Activated T-helper 1 cell treated with anti-CD3 and anti-CD28 coated beads, Interleukin-12 subunit alpha, Interleukin-12 subunit beta, Interleukin-2, Interleukin-4 antibody, amounts not matched to agents 30 ng/mL and 10 ng/mL and 1 ng/mL, durations not matched to agents 14 hours and 24 hours and 36 hours (primary cell): ENCODE measurements at places on chromosomes 4 and X. TPM values are rescaled to one million over a fixed set of nuclear protein-coding genes. Genes with fewer than 3 reads are reported as not detected.
A peak's percentile ranks its signal among the peaks of the same experiment; 100 is the strongest.

DNA sequence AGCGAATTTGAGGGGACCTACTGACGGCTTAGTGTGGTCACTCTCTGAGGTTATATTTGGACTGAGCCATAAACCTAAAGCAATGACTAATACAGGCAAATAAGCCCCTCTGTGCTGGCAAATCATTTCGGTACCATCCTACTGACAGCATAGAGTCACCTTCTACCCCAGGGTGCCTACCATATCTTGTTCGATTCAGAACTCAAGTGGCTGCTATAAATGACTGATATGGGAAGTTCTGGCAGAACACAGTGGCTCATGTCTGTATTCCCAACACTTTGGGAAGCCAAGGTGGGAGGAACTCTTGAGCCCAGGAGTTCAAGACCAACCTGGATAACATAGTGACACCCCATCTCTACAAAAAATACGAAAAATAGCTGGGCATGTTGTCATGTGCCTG is 226.1 kb upstream of the MBNL3 start:
- no peak for DNase-seq

- DNase-seq = no peak
These were observed 97.9 kb downstream of the ARHGEF9 start for GRCh38 chrX:63686878-63687714.

DNA sequence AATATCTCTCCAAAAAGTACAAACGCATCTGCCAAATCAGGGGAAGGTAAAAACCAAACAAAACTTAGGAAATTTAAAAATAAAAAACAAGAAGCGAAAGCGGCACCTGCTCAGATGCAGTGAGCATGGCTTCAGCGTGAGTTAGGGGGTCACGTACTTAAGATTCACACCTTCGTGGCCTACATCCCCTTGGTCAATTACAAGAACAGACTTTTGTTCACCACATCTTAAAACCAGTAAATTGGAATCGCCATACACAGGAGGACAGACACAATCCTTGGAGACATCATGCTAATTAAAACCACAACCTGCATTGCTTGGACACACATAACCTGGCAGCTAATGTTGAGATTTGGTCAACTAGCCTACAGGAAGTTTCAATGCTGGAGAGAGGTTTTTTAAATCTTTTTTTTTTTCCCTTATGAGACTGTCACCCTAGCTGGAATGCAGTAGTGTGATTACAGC is 12.5 kb upstream of the SEL1L3 start:
- no peak for DNase-seq

GRCh38 chrX:53456254-53456653 is 22.1 kb upstream of the HSD17B10 start:
- no peak for DNase-seq

DNA sequence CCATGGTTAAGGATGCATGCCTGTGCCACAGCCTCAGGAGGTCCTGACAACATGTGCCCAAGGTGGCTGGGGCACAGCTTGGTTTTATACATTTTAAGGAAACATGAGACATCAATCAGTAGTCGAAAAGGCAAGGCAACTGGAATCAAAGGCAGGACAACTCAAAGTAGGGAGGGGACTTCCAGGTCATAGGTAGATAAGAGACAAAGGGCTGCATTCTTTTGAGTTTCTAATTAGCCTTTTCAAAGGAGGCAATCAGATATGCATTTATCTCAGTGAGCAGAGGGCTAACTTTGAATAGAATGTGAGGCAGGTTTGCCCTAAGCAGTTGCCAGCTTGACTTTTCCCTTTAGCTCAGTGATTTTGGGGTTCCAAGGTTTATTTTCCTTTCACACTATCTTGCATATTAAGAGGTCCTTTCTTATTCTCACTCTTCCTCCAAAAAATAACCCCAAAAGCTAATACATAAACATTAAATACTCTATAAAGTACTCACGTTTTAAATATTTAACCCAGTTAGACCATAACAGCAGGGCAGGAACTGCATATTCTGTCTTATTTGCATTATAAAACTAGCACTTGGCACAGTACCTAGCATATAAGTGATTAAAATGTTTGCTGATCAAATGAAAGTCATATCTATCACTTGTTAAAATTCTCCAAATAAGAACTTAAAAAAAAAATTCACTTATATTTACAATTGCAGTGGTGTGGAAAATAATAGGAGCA is 36.3 kb upstream of the UGT8 start:
- DNase-seq = no peak

- no peak for DNase-seq
These were observed 1058.3 kb upstream of the SLIT2 start for GRCh38 chr4:19193274-19193981.

- peak; percentile 4 for DNase-seq
These were observed 27.3 kb downstream of the PRDX4 start for GRCh38 chrX:23694606-23695005.

DNA sequence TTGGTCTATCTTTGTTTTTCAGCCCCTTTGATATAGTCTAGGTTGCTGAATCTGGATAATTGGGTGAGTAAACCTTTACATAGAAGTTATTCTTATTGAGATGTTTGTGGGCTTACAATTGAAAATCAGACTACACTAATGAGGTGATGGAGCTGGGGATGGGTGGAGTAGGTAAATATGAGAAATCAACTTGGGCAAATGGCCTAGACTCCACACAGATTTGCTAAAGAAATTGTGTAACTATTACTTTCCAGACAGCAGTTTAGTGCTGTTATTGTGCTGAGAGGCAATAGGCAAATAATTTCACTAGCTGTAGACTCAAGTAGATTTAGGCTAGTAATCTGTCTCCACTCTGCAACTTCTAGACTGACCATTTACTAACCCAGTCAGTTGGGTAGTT is 8.2 kb downstream of the DIAPH2 start:
- no peak for DNase-seq

- DNase-seq = no peak
These were observed 43.2 kb downstream of the CDKL5 start for GRCh38 chrX:18468599-18468998.

- DNase-seq = no peak
These were observed 4.2 kb upstream of the TMSB4X start for GRCh38 chrX:12970691-12971202.

The CCKAR gene
- not detected in 2 replicates for total RNA-seq

The GAGE12F gene
- not detected in 2 replicates for total RNA-seq

The SUPT20HL2 gene
- total RNA-seq = not detected in 2 replicates

- no peak for DNase-seq
These were observed 34.5 kb downstream of the ACE2 start for GRCh38 chrX:15566244-15566643.

GRCh38 chr4:169167957-169168858 is 102.5 kb downstream of the SH3RF1 start:
- no peak for DNase-seq

GRCh38 chrX:1507511-1508463 is 29.2 kb downstream of the P2RY8 start:
- no peak for DNase-seq

The FAM241A gene
- 6.7 and 7.1 TPM in 2 replicates for total RNA-seq

The GABRE gene
- not detected in 2 replicates for total RNA-seq

The PAGE1 gene
- not detected in 2 replicates for total RNA-seq

The FMR1NB gene
- not detected in 2 replicates for total RNA-seq

The SHROOM2 gene
- not detected in 2 replicates for total RNA-seq

The CFP gene
- 2.3 and 4.9 TPM in 2 replicates for total RNA-seq

DNA sequence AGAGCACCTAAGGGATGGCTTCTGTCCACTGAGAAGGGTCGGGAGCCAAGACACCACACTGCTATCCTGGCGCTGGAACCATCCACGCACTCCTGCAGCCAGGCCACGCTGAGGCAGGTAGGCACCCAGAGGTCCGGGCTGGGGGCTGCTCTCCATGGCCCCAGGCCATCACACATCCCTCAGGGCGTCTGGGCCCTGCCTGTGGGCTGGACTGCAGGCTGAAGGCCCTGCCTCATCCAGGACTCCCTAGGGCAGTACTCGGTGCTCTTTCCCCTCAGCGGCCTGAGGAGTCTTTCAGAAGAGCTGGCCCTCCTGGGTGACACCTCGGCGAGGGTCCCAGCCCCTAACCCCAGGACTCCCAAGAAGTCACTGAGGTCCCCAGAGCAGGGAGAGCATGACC is 17.7 kb downstream of the FGFR3 start:
- DNase-seq = no peak

The MID2 gene
- total RNA-seq = 5.1 and 6.6 TPM in 2 replicates

The LRCH2 gene
- total RNA-seq = not detected in 2 replicates

The AFP gene
- total RNA-seq = not detected in 2 replicates

GRCh38 chrX:11437642-11438379 is 144.6 kb downstream of the AMELX start:
- no peak for DNase-seq

GRCh38 chrX:110183314-110183713 is 134.6 kb downstream of the AMMECR1 start:
- no peak for DNase-seq

The SEC24D gene
- total RNA-seq = 50.0 and 55.2 TPM in 2 replicates
